ENCODE measurements at places on chromosomes 16 and 17.

DNA sequence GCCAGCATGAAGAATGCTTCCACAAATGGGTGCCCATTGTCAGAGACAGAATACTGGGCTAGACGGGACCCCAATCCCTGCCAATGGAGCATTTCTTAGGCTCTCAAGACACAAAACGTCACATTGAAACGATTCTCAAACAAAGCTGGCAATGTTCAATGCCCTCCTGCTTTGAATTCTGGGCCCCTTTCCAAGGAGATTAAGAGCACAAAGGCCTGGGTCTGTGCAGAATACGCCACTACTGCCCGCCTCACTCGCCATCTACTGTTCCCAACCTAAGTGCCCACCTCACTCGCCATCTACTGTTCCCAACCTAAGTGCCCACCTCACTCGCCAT lies 9.7 kb downstream of the CFAP20 start:
- no peak for DNase-seq

GRCh38 chr16:49936791-49937190 lies 80.9 kb upstream of the ZNF423 start:
- DNase-seq: no peak

DNA sequence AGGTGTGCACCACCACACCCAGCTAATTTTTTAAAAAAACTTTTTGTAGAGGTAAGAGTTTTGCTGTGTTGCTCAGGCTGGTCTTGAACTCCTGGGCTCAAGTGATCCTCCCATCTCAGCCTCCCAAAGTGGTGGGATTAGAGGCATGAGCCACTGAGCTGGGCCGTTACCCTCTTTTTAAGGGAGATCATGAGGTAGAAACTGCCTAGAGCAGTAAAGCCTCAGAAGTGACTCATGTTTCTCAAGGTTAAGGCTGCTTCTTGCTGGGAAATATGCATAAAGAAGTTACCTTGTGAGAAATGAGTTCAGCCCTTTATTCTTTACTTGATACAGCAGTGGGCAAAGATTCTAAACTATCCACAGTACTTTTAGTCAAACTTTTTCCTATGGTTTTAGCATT lies 38.2 kb downstream of the GRB2 start:
- no peak for DNase-seq

DNA sequence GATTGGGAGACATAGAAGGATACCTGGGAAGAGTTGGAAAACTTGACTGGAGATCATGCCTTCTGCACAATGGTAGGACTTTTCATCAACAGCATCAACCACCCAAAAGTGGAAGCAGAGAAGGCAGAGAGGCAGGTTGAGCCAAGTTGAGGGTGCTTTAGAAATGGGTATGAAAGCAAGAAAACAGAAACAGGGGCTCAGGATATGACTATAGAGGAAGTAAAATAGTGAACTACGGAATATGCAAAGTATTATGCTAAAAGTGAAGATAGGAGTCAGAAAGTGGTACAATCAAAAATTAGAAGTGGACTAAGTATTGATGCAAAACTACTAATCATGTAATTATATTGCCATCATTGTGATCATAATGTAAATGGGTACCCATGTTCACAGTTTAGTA lies 16.1 kb upstream of the ARHGAP44 start:
- DNase-seq: no peak

GRCh38 chr17:40996829-40997228 lies 2.9 kb upstream of the KRTAP3-3 start:
- DNase-seq: no peak

DNA sequence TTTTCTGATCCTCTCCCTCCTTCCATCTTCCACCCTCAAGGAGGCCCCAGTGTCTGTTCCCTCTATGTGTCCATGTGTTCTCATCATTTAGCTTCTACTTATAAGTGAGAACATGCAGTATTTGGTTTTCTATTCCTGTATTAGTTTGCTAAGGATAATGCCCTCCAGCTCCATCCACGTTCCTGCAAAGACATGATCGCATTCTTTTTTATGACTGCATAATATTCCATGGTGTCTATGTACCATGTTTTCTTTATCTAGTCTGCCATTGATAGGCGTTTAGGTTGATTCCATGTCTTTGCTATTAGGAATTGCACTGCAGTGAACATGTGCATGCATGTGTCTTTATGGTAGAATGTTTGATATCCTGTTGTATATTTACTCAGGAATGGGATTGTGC lies 275.1 kb downstream of the BCAS3 start:
- no peak for DNase-seq

- peak; percentile 75 for DNase-seq
Observed at GRCh38 chr17:7988750-7989178, 13.7 kb upstream of the GUCY2D start.

DNA sequence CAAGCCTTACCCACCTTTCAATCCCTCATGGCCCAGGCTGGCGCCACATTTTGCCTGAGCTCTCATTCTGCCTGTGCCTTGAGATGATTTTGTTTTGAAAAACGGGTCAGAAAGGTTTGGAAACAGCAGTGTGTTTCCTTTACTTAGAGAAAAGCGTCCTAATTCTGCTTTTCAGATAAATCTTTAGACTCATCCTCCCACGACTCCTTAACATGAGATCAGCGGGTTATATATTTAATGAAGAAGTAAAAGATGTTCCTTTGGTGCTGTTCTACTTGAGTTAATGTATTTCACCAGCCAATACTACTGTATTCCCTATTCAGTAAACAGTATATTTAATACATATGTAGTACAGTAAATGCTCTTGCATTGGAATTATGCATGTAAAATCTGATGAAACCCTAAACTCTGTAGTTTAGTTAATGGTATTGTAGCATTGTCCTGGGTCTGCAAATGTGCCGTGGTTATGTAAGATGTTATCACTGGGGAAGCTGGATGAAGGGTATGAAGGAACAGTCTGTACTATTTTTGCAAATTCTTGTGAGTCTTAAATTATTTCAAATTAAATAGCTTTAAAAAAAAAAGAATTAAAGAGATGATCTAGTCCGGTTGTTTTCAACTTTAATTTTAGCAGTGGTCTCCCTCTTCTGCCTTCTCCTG lies 199.4 kb upstream of the CACNG5 start:
- DNase-seq: no peak

DNA sequence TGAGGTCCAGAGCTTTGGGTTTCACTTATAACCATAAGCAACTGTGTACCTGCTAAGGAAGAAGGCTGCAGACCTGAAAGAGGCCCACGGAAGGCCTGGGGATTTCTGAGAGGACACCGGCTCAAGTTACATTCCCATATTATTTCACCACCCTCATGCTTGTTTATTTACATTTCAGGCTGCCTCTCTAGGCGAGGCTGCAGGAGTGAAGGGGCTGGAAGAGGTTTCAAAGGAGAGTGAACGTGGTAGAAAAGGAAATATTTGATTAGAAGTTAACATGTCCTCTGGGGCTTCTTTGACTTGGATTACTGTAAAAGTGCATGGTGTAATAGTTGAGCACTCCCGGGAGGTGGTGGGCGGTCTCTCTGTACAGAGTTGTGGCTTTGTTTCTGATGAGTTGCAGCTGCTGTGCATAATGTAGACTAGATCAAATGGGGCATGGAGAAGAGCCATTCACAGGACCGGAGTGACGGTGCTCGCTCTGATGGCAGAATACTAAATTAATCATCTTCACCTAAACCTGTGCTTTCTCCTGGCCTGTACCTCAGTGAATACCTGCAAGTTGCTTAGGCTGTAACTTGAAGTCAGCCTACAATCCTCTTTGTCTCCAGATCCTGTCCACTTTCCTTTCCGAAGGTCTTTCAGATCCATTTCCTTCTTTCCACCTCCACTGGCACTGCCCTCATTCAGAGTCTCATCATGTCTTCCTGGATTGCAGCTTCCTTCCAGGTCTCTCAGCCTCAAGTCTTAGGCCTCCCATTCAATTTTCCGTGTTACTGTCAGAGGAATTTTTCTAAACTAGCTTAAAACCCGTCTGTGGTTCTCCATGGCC lies 1.9 kb upstream of the CPD start:
- no peak for DNase-seq

- DNase-seq: no peak
Observed at GRCh38 chr17:75808905-75809621, 24.5 kb downstream of the UNK start.

DNA sequence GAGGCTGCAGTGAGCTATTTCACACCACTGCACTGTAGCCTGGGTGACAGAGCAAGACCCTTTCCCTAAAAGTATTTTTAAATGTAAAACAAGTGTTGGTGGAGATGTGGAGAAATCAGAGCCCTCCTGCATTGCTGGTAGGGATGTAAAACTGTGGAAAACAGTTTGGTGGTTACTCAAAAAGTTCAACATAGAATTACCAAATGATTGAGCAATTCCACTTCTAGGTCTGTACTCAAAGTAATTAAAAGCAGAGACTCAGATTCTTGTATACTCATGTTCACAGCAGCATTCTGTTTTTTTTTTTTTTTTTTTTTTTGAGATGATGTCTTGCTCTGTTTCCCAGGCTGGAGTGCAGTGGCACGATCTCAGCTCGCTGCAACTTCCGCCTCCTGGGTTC lies 141.8 kb downstream of the PITPNC1 start:
- DNase-seq: no peak

GRCh38 chr17:55926276-55926990 lies 175.6 kb downstream of the PCTP start:
- no peak for DNase-seq

DNA sequence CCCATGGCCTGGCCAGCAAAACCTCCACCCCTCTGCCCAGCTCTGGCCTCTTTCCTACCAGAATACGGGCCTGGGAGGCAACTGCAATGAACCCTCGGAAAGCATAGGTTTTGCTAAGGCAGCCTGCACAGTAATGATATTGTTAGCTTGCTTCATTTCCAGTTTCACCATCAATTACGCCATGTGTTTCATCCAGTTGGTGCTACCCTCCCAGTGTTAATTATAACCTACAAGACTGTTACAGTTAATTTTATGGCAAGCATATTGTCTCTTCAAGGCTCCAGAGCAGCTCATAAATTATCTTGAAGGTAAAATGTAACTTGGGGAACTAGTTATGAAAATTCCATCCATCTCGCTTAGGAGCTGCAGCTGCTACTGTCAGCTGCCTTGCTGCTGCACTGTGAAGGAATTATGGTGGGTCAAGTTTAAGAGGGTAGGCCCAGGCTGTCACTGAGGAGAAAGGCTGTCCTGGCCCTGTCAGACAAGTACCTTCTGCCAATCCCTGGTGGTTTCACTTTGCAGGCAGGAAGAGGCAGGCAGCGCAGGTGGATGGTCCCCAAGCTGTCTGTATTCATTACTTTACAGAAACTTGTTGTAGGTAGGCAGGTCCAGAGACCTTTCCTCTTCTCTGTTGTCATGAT lies 242.9 kb downstream of the FTO start:
- no peak for DNase-seq

DNA sequence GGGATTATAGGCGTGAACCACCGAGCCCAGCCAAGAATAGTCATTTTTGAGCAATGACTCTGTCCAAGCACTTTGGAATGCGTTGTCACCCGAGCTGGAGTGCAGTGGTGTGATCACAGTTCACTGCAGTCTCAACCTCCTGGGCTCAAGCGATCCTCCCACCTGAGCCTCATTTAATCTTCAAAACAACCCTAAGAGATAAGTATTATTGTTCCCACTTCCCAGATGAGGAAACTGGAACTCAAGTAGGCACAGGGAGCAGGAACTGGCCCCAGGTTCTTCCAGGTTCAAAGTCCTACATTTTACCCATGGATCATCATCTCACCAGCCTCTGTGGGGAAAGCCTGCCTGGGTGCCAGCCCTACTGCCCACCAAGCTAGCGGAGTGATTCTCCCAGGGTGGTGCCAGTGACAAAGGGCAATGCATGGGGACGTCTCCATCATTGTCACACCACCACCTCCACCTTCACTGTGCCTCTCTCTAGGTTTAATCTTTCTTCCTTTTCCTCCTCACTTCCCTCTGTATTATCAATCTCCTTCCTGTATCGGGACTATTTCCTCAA lies 11.3 kb upstream of the RNF157 start:
- no peak for DNase-seq

GRCh38 chr16:22971346-22971924 lies 157.5 kb downstream of the HS3ST2 start:
- DNase-seq: no peak

DNA sequence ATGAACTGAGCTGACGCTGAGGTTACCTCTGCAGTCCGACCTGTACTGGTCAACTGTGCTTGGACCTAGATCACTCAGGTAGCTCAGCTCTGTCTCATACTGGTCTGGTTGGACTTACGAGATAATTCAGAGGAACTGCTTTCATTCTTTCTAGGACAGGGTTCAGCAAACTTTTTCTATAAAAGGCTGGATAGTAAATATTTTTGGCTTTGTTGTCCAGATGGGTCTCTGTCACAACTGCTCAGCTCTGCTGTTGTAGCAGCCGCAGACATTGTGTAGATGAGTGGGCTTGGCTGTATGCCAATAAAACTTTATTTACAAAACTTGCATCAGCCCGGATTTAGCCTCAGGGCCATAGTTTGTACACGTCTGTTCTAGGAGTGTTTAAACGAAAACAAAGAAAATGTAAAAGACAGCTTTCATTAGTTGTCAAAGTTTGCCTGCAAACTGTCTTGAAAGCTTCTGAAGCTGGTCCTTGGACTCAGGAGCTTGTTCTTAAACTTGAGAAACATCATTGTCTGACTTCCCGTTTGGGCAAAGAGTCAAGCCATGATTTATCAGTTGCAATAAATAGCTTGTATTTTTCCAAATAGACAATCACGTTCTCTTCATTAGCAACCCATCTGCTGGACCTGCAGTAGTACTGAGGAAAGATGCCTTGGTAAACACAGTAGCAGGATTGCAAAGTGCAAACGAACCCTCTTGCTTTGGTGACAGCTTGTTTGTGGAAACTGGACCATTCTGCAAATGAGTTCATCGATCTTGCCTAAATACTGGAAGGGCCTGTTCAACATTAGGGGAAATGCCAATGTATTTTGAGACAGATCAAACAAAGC lies 253.4 kb downstream of the SNX29 start:
- no peak for DNase-seq

DNA sequence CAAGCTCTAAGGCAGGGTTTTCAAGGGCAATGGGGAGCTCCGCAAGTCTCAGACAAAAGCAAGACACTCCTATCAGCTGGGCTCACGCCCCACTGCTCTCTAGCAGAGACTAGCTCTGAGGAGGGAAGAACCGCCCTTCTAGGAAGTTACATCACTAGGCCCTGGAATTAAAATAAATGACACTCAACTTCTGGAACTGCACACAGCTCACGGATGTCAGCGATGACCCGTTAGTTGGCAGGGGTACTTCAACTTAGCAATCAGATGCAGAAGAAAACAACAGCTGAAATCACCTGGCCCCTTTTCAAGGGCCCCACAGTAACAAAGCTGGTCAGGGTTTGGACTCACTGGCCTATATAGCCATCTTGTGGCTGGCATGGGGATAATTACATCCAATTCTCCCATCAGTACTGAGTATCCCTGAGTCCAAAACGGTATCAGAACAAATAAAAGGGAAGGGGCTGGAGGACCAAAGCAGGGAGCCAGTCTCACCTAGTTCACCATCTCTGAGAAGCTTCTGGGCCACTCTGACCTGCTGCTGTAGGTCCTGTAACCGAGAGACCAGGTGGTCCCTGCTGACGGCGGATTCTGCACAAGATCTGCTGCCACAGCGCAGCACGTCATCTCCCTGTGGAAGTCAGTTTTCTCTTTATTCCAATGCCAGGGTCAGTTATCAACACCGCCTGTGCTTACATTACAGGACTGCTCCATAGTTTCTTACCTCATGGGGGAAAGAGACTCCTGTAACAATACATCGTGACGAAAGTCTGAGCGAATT lies 22.2 kb downstream of the SERPINF1 start:
- no peak for DNase-seq

- DNase-seq: no peak
Observed at GRCh38 chr17:77736199-77736585, 222.3 kb upstream of the TNRC6C start.
